Activated CD4-positive, CD25-positive, alpha-beta regulatory T cell (primary cell): ENCODE measurements at places on chromosomes 6 and 20.

- no peak for DNase-seq
Observed at GRCh38 chr20:63007360-63007645, 539 bp upstream of the BHLHE23 start.

- no peak for DNase-seq
Observed at GRCh38 chr6:19906171-19906570, 69.0 kb downstream of the ID4 start.

GRCh38 chr6:168666699-168667427 is 225.9 kb downstream of the SMOC2 start:
- no peak for DNase-seq

DNA sequence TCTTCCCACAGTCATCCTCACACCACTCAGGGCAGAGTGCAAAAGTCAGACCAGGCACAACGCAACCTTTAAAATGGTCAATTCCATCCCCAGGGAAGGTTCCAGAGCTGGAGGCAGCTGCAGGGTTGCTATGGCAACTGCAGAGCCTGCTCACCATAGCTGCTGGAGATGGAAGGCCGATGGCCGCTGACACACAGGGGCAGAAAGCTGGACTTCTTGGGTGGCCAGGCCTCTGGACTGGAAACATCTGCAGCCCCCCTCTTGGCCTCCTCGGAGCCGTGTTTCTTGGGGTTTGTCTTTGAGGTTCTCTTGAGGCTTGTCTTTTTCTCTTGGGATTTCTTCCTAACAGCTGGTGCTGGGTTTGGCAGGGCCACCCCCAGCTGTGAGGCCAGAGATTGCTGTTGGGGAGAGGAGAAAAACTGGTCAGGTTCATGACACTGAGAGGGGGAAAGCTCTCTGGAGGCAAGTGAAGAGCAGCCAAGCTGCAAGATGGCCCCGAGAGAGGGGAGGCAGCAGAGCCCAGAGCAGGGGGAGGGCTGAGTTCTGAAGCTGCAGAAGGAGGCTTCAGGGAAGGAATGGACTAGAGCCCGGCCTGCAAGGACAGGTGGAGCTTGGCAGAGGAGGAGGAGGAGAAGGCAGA is 10.2 kb downstream of the BNIP5 start:
- no peak for DNase-seq

DNA sequence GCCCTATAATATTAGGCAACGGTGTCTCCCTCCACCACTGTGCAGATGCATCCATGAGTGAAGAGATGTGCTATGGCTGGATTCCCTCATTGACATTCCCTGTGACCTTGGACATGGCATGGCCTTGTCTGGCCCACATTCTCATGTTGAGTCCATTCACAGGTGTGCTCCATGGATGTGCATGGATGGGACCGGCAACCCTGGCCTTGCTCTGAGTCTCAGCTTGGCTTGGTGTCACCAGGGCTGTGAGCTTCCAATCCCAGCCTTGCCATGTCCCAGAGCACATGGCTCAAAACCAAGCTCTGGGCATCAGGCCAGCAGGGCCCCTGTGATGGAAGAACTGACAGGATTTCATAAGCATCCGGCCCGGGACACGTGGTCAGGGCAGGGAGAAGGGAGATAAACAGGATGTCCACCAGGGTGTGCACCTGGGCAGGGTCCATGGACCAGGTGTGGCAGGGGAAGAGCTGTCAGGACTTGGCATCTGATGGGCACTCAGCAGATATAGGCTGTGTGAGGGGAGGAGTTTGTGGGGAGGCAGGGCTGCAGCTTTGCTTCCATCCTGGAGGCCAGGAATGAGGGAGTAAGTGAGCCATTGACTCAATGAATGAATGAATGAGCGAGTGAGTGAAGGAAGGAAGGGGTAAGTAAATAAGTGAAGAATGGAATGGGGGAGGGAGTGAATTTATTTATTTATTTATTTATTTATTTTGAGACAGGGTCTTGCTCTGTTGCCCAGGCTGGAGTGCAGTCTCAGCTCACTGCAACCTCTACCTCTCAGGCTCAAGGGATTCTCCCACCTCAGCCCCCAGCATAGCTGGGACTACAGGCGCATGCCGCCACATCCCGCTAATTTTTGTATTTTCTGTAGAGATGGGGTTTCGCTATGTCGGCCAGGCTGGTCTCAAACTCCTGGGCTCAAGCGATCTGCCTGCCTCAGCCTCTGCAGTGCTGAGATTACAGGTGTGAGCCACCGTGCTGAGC is 15.7 kb downstream of the NRSN2 start:
- DNase-seq = no peak
